ENCODE measurements at places on chromosomes 11 and 22.
A peak's percentile ranks its signal among the peaks of the same experiment; 100 is the strongest.

- DNase-seq, result peak; percentile 34
These were observed 19.9 kb downstream of the TEAD1 start for GRCh38 chr11:12694183-12694531.

- DNase-seq, result no peak
These were observed 947.7 kb upstream of the TENM4 start for GRCh38 chr11:80388536-80388935.

DNA sequence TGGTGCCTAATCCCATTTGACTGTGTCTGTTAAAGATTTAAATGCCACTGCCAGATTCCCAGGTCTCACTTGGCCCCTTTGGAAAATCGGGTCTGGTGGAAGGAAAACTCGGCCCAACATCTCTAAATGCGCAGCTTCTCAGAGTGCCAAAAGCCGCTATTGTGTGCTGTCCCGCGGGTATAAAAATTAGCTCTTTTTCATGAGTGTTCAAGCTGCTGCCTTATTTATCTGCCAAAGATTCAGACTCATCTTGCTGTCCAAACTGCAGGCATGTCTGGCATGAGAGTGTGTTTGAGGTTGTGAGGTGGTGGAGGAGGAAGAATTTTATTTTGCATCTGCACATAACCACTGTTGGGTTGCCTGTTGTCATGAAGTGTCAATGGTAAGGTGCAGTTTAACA, 91.4 kb downstream of the NELL1 start:
- DNase-seq, result no peak

GRCh38 chr11:116467823-116468222, 305.0 kb downstream of the BUD13 start:
- no peak for DNase-seq

DNA sequence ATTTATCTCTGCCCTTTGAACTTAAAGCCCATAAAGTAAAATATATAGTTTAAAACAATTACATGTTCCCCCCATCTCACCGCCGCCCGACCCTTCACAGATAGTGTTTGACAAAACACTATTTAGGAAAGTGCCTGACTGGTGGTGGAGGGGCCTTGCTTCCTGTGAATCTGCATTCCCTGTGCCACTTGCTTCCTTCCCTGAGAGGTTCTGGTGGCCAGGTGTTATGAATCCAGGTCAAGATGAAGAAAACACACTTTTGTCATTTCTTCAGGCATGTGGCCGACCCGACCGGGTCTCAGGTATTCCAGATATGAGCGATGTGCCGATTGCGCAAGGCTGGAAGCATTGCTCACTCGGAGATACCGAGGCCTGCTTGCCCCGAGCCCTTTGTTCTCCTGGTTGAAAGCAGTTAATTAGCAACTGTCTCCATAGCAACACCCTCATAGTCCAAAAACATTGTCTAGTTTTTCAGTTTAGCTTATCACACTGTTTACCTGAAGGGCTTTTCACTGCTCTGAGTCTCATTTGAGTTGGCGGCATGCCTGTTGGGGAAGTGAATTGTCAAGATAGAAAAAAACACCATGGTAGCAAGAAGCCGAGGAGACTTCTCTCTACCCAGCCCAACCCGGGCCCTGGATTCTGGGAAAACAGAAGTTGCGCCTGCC, 128.3 kb downstream of the TEAD1 start:
- no peak for DNase-seq

DNA sequence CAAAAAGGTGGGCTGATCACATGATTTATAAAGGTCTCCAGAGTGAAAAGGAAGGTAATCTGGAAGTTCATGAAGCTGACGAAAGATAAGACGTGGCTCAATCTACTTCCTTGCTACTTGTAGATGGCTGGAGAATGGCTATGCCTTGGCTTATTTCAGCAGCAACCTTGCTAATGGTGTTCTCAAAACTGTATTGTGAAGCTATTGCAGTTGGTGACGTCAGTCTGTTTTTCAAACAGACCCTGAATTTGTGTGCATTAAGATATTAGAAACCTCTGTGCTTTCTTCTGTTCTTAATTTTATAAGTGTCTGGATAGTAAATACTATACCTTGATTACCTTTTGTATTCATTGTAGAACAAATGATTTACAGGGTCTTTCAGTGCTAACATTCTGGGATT, 58.3 kb upstream of the C11orf87 start:
- DNase-seq, result no peak

GRCh38 chr11:131877246-131877942, 507.0 kb downstream of the NTM start:
- no peak for DNase-seq

GRCh38 chr11:105023003-105023402, at the start of gene CASP5:
Gene CASP5 (minus strand): TSS chr11:105023168. CDS start chr11:105023136, 32 bp downstream.
- peak; percentile 10 for DNase-seq

DNA sequence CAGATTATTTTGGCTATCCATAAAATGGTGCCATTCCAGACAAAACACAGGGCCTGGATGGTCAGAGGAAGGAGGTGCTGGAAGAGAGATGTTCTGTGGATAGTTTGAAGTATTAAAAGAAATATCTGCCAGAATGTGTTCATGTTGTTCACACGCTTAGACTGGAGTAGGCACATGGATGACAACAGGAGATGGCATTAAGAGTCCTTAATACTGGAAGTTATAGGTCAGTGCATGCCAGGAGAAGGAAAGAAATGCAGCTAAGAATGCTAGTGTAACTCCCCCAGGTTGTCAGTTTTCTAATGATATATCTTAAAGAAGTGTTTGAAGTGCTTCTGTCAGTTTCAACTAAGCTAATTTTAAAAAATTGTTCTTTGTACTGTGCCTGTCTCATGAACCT, 20.2 kb downstream of the KREMEN1 start:
- DNase-seq, result no peak

All from Kasumi-1 (cell line).